Activated CD4-positive, alpha-beta T cell treated with anti-CD3 and anti-CD28 coated beads, Interleukin-2, amount 10 ng/mL, durations not matched to agents 7 days and 5 days (primary cell): ENCODE measurements at places on chromosomes 13 and 19.

DNA sequence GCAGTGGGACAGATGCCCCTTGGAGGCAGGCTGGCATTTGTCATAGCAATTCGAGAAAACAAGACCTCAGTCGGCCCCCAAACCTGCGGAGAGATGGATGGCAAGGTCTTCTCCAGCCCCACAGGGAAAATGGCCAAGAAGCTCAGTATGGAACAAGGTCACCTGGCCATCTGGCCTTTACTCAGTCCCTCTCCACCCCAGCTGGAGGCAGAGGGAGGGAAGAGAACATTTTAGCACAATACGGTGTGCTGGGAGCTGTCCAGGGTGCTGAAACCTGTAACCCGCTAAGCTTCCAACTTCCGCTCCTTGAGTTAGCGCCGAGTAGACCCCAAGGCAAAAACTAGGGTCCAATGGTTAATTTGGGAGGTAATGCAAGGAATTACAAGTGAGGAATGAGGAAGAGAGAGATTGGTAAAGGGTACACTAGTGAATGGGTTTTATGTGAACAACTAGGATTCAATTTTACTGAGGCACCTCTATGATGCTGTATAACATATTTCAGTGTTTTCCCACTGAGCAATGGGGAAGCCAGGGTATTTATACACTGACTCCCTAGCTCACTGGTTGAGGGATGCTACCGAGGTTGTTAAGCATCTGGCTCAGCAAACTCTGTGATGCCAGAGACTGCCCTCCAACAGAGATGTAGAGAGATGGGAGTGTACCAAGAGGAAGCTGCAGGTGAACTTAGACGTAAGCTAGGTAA, 64.3 kb downstream of the CACNA1A start:
- DNase-seq = peak; percentile 61

DNA sequence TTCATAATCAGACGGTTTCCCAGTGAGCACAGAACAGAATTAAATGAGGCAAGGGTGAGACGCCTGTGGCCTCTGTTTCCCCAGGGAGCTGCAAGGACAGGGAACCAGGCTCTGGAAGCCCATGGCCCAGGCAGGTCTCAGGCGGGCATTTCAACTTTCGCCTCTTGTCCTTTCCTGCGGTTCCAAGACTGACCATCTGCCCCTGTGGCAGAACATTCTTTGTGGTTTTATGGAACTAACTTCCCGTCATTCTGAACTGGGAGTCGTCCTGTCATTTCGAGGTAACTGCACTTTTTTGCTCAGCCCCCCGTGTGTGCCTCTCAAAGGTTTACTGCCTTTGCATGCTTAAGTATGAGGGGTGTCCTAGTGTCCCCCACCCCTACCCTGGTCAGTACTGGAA, 70.9 kb downstream of the KL start:
- no peak for DNase-seq

- no peak for DNase-seq
Observed at GRCh38 chr13:33472446-33472845, 186.9 kb upstream of the STARD13 start.

GRCh38 chr19:5091018-5091683, 122.2 kb downstream of the KDM4B start:
- no peak for DNase-seq

- DNase-seq = no peak
Observed at GRCh38 chr13:62119739-62120700, 704.4 kb upstream of the PCDH20 start.

- no peak for DNase-seq
Observed at GRCh38 chr13:98451676-98452470, 125.0 kb downstream of the STK24 start.

GRCh38 chr13:34816908-34817665, 125.0 kb upstream of the NBEA start:
- no peak for DNase-seq

- DNase-seq = no peak
Observed at GRCh38 chr13:105952233-105952972, 583.1 kb downstream of the EFNB2 start.

GRCh38 chr13:113724780-113725315, 34.2 kb upstream of the TMEM255B start:
- DNase-seq = peak; percentile 83

DNA sequence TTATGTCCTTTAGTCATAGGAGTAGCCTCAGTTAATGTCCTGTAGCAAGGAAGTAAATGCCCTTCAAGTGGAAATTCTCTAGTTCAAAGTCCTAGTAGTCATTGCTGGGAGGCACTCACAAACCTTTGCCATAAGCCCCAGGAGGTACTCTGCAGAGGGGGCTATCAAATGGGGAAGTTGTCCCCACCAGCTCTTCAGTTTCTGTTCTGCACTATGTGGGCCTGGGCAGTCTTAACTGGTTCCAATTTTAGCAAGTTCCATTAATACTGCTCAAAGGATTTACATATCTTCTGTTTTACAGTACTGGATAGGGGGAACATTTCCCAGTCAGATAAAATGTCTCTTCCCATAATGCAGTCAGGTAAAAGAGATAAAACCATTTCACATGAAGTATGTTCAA, 101.3 kb downstream of the B3GLCT start:
- no peak for DNase-seq

DNA sequence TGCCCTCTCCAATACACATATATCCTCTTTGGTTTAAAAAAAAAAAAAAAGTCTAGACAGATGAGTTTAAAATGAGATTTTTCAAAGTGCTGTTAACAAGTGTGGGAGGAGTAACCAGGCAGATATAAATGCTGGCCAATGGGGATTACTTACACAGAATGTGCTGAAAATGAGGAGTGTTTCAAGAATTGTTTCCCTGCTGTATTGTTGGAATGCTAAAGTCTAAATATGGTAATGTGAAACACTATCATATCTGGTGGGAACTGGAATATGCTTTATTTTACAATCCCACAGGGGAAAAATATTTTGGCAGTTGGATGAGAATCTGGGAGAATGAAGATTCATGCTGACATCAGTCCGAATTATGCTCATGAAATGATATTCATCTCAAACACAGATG, 250.7 kb downstream of the DCT start:
- no peak for DNase-seq

DNA sequence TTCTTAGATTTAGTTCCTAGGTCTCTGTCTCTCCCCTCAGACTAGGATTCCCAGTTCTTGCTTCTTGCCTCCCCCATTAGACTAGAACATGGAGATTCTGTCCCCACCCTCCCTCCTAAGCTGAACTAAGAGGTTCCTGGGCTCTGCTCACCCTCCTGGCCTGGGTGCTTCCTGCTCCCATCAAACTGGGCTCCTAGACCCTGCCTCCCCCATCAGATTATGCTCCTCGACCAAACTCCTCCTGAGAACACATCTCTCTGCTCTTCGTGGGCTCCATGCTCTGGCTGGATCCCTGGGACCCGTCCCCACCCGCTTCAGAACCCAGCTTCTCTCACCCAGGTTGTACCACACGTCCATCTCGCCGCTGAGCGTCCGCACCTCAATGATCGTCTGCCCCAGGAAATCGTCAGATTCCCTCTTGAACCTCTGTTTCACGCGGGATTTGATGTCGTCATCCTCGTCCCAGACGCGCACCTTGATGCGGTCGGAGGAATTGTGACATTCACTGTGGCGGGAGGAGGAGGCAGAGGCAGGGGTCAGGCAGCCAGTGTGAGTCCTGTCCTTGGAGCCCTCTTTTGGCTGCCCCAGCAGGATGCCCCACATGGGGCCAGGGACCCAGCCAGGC, 42.7 kb downstream of the UNC13A start:
- no peak for DNase-seq

DNA sequence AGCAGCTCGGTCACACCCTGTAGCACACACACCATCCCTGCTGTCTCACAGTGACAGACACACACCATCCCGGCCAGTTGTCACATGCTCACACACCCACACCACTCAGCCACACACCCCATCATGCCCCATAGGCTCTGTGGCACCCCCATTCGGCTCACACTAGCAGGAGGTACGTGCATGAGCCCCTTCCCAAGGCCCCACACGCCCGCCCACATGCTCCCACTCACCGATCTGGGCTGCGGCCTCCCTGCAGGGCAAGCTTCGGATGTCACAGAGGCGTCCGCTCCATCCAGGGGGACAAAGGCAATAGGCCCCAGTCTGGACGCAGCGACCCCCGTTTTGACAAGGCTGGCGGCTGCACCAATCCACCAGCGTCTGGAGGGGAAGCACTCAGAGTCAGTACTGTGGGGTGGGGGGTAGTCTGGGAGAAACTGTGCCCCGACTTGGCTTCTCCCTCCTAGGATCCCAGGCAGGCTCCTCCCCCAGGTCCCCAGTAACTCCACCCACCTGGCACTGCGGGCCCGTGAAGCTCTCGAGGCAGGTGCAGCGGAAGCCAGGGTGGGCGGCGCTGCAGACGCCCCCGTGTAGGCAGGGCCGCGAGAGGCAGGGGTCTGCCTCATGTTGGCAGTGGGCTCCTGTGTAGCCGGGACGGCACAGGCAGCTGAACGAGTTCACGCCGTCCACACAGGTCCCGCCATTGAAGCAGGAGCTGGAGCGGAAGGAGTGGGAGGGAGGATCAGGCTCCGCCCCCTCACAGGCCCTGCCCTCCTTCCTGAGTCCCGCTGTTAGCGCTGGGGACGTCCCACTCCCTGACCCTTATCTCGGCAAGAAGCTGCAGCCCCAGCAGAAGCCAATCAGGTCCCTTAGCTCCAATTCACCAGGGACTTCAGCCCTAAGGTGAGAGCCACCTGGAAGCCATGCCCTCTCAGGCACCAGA, 20.1 kb downstream of the NOTCH3 start:
- no peak for DNase-seq

DNA sequence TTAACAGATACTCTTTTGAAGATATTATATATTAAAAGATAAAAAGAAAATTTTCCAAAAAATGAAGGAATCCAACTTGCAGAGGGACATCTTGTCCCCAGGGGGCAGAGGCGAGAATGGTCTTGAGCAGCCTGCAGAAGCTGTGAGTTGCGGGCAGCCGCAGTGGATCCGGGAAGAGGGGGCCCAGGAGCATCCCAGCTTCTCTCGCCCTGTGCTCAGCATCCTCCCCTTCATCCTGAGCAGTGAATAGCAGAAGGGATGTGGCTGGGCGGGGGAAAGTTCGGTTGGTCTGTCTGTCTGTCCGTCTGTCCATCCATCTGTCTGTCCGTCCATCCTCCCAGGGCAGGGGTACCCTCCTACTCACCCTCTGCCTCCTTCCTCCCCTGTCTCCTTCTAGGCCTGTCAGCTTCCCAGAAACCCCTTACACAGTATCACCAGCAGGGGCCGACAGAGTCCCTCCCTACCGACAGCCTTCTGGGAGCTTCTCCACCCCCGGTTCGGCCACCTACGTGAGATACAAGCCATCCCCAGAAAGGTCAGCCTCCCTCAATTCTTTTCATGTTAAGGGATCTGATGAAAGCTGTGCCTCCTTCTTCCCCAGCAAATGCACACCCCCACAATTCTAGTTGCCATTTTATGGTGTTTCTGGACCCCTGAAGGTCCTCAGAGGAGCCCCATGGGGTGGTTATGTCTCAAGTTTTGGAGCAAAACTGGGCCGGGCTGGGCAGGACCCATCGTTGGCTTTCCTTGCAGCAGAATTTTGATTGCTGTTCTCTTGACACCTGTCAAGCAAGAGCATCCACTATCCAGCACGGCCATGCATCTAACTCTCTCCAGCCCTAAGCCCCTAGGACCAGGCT, 81.6 kb downstream of the DPF1 start:
- DNase-seq = peak; percentile 45

DNA sequence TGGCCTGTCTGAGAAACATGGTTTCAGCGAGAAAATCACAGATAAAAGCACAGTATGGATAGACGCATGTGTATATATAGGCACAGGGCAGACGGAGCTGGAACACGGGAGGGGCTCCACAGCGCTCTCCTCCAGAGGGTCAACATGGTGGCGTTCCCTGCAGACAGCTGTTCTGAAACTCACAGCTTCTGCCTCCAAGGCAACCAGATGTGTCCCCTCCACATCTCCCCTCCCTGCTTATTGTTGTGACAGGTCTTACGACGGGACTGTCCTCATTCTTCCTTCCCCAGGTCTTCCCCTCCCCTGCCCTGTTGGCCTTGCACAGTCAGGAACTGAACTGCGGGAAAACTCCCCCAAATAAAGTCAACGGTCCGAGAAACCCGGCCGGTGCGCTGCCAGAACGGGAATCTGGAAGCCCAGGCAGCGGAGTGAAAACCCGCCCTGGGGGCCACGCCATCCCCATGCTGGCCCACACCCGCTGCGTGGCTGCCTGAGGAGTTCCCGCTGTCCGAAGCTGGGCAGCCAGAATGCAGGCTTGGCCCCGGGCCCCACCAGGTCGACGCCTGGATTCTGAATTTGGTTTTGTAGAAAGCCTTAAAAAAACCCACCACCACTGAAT, 2.6 kb upstream of the TIMM13 start:
- DNase-seq = no peak

DNA sequence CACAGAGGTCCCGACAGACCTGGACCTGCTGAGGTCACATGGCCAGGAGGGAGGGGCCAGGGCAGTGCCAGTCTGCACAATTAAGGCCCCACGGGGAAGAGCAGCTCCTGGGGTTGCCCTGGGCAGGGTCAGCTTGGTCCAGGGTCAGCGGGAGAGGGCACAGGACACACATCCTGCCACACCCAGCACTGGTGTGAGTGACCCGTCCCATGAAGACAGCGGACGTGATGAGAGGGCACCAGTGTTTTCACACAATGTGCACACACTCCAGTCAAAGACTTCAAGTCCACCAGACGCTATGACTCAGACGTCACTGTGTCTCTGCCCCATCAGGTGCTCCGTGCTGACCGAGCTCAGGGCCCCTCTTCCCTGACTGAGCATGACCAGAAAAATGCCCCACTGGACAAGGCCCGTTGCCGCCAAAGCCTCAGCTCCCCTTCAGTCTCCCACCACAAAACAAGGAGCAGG, 4.2 kb downstream of the TMEM259 start:
- no peak for DNase-seq

GRCh38 chr13:25860265-25860664, 191.6 kb downstream of the SHISA2 start:
- DNase-seq = no peak

- DNase-seq = peak; percentile 40
Observed at GRCh38 chr13:32669030-32669646, 82.9 kb downstream of the PDS5B start.

GRCh38 chr19:16532440-16533234, 9.6 kb downstream of the CHERP start:
- DNase-seq = no peak

- no peak for DNase-seq
Observed at GRCh38 chr13:60756306-60756705, 359.3 kb downstream of the TDRD3 start.

- no peak for DNase-seq
Observed at GRCh38 chr13:113152984-113153809, 5.3 kb upstream of the PROZ start.

- DNase-seq = no peak
Observed at GRCh38 chr13:41133951-41134350, 1.3 kb upstream of the KBTBD6 start.

GRCh38 chr13:42561752-42562467, 12.0 kb upstream of the TNFSF11 start:
- no peak for DNase-seq

DNA sequence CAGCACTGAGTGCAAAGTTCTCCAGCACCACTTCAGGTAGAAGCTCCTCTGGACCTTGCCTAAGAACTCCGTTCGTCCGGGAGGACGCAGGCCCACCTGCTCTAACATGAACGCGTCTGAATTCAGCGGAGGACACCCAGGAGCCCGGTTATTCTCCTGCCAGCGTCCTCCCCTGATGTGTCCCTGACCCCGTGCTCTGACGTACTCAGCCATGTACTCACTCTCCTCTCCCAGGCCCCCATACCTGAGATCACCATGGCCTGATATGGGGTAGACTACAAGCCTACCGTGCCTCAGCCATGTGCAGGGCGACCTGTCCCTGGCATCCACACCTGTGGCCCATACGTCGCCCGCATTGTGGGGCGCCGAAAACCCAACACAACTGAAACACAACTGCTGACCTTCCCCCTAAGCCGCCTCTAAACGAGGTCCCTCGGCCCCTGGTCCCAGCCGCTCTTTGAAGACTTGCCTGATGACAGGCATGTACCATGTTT, 744 bp upstream of the ZNF584 start:
- DNase-seq = no peak

GRCh38 chr13:40446365-40446764, 220.1 kb downstream of the FOXO1 start:
- no peak for DNase-seq
